Stimulated activated CD8-positive, alpha-beta memory T cell treated with anti-CD3 and anti-CD28 coated beads, Interleukin-4, amount 100 ng/mL, for 24 hours (primary cell): ENCODE measurements at places on chromosomes 12 and 14.
A peak's percentile ranks its signal among the peaks of the same experiment; 100 is the strongest.

DNA sequence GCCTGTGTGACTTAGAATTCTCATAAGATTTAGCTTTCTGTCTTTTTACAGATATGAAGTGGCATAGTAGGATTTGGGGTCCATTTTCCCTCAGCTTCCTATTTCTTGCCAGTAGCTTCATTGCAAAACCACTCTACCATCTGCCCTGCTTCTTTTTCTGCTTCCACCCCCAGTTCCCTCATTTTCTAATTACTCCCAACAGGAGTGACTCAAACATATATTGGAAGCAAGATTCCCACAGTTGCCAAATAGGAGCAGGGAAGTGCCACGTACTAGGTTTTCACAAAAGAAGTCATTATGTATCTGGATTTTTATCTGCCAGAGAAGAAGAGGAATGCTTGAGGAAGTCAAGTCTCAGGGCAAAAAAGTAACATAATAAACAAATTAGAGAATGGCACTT is 64.1 kb downstream of the ANO4 start:
- no peak for DNase-seq

GRCh38 chr12:25853316-25854095 is 105.0 kb upstream of the RASSF8 start:
- no peak for DNase-seq

GRCh38 chr12:122855928-122856831 is 20.9 kb downstream of the HIP1R start:
- no peak for DNase-seq

DNA sequence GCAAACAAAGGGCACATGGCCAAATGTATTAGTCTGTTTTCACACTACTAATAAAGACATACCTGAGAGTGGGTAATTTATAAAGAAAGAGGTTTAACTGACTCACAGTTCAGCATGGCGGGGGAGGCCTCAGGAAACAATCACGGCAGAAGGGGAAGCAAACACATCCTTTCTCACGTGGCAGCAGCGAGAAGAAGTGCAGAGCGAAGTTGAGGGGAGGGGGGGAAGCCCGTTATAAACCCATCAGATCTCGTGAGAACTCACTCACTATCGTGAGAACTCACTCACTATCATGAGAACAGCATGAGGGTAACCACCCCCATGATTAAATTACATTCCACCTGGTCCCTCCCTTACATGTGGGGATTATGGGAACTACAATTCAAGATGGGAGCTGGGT is 66.1 kb downstream of the ST8SIA1 start:
- no peak for DNase-seq

DNA sequence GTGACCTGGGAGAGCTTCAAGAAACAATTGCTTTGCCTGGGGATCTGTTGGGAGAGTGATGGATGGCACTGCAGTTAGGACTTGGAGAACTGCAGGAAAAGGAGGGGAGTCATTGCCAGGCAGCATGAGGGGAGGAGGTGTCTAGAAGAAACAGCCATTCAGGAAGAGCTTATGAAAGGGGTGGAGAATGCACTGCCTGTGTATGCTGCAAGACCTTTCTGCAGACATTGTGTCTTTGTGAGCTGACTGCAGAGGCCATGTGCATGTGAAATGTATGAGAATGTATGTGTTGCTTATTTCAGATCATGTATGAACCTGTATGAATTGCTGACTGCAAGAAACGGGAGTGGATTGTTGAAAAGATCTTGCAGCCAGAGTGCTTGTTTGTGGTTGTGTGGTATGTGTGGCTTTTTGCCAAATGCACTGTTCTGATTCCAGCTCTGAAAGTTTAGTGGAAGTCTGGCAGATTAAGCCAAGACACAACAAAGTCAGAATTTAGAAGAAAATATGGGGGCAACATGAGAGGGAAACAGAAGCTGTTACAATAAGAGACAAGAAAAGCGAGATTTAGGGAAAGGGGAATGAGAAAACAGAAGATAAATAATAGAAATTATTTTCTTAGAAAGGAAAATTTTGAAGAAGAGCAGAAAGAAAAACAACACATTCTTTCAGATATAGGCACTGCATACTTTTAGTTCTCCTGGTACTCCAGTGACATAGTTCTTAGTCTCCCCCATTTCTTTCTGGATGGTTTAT is 9.8 kb upstream of the RIMKLB start:
- no peak for DNase-seq

DNA sequence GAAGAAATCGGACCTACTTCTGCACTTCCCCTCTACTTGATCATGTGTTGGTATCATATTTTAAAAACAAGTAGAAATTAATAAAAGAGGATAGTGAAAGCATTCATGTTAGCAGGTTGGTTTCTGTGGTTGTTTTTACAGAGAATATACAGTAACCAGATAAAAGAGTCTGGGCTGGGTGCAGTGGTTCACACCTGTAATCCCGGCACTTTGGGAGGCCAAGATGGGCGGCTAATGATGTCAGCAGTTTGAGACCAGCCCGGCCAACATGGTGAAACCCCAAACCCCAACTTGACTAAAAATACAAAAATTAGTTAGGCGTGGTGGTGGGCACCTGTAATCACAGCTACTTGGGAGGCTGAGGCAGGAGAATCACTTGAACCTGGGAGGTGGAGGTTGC is 55.9 kb downstream of the LRP6 start:
- peak; percentile 1 for DNase-seq

DNA sequence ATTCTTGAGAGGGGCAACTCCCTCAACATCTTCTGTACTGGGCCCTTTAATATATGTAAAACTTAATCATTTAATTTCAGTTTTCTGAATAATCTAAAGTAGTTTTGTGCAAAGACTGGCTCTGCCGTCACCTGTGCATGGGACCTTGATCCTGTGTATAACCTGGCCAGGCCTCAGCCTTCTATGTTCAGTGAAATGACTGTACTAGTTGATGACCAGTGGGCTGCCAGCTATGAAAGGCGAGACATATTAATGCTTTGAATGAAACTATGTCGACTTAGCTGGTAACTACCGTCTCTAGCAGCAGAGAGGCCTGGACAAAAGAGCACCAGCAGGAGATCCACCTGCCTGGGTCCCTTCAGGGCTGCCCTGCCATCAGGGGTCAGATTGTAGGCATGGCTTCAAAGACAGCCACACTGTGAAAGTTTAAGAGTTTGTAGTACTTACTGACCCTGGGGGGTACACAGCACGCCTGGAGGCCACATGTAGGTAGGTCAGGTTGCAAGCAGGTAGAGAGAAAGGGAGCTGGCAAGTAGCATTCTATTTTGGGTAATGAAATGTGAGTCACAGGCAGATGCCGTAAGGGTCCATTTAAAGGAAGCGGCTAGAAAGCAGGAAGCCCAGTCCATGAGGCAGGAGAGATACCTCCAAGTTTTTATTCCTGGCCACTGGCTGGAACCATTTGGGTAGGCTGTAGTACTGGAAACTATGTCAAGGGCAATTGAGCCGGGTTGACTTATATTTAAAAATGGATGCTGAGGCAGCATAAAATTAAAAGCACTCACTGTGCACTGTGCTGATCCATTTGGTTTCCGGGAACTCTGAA is 77.2 kb downstream of the BHLHE41 start:
- no peak for DNase-seq

GRCh38 chr14:103109535-103110441 is 13.5 kb upstream of the TNFAIP2 start:
- DNase-seq: no peak

DNA sequence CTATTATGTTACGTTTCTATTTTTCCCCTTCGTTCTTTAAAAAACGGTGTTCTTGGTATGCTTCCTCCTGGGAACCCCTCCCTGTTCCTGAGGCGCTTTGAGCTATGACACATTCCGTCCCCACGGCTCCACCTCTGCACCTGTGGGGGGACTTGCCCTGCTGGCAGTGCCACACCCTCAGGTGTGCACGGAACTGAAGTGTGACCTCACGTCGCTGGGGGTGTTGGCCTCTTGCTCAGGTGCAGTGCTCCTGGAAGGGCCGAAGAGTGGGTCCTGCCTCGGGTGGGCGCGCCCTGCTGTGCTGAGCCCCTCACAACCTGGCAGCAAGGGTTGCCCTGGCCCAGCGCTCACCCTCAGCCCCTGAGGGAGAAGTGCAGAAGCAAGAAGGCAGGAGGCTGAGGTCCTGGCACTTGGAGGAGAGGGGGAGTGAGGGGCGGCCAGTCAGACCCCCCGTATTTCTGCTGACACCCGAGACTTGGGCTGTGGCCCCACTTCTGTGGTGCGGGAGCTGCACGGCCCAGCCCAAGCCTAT is 4.9 kb downstream of the AMN start:
- no peak for DNase-seq

- no peak for DNase-seq
Observed at GRCh38 chr12:26713885-26714383, 119.1 kb downstream of the ITPR2 start.

- no peak for DNase-seq
Observed at GRCh38 chr14:101717663-101718490, 43.6 kb upstream of the PPP2R5C start.

DNA sequence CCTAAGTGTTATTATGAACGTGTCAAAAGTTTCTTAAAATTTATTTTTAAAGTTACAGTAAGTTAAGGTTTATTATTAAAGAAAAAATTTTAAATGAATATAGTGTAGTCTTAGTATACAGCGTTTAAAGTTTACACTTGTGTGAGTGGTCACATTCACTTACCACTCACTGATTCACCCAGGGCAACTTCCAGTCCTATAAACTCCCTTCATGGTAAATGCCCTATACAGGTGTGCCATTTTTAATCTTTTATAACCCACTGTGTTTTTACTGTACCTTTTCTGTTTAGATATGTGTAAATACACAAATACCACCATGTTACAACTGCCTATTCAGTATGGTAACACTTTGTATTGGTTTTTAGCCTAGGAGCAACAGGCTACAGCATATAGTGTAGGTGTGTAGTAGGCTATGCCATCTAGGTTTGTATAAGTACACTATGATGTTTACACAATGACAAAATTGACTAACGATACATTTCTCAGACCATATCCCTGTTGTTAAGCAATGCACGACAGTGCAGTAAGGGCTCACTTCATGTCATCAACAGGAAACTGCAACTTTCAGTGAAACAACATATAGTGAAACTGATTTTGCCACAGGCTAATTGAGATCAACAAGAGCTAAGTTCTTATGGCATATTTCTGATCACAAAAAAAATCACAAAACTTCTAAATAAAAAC is 112.0 kb upstream of the TMCC3 start:
- DNase-seq: no peak

DNA sequence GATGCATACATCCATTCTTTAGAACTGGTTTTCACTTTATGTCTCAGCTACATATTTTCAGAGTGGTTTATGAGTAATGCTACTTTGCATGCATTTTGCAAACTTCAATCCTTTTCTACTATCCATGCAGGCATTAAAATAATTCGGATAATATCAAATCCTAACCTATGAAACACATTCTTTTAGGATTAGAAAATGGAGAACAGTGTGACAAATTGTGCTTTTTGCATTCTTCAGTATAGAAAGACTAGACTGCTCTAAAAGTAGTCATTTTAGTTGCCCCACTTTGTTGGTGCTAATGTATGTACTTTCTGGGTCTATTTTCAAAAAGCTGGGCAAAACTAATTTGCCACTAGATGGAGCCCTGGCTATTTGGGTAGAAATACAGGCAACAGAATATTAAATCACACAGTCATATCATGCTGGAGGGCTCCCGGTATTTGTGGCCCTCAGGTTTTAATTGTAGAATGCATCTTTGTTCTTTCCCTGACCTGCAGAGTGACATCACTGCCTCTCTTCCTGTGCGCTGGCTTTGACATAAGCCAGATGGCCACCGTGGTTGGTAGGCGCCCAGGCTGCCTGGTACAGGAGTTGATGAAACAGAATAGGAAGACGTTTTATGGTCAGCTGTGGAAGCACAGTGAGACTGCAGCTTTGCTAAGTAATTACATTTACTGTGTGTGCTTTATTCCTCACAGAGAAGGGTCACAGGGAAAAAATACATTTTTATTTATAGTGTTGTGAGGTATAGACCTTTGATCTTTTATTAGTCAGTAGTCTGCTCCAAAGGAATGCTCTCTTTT is 28.1 kb downstream of the MSRB3 start:
- DNase-seq: no peak

- no peak for DNase-seq
Observed at GRCh38 chr12:1819571-1819970, 794 bp upstream of the LRTM2 start.

DNA sequence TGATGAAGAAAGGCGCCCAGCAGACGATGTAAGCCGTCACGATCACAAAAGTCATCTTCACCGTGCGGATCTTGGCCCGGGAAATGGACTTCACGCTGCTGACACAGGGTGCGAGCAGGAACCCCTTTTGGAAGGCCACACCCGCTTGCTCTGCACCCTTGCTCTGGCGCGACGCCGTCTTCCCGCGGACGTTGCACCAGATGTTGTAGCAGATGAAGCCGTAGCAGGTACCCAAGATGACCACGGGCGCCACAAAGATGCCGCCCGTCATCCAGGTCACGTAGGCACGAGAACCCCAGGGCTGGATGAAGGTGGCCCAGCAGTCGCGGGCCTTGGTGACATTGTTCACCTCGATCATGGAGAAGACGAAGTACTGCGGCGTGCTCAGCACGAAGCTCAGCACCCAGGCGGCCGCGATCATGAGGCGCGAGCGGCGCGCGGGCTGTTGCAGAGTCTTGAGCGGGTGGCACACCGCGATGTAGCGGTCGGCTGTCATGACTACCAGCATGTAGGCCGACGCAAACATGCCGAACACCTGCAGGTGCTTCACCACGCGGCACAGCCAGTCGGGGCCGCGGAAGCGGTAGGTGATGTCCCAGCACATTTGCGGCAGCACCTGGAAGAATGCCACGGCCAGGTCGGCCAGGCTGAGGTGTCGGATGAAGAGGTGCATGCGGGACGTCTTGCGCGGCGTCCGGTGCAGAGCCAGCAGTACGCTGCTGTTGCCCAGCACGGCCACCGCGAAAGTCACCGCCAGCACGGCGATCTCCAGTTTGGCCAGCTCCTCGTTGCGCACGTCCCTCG is 890 bp downstream of the AVPR1A start:
- DNase-seq: no peak

GRCh38 chr12:81644503-81644902 is 114.6 kb downstream of the PPFIA2 start:
- DNase-seq: no peak

GRCh38 chr12:96327346-96327745 is 72.9 kb downstream of the CDK17 start:
- no peak for DNase-seq

DNA sequence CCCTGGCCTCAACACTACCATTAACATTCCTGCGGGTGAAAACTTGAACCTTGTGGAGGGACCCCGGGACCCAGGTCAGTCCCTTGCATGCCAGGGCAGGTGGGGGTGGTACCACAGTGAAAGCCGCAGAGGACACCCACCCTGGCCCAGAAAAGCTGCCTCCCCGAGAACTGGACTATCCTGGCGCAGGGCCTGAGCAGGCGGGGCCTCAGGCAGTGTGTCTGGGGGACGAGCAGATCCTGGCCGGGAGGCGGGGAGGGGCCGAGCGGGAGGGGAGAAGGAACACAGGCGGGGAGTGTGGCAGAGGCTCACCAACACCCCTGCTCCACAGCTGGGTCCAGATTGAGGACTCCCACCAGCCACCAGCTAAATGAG is 10.0 kb downstream of the AHNAK2 start:
- DNase-seq: no peak

- no peak for DNase-seq
Observed at GRCh38 chr12:78260976-78261375, 430.3 kb downstream of the NAV3 start.
